ENCODE measurements at places on chromosomes 6 and 20.

DNA sequence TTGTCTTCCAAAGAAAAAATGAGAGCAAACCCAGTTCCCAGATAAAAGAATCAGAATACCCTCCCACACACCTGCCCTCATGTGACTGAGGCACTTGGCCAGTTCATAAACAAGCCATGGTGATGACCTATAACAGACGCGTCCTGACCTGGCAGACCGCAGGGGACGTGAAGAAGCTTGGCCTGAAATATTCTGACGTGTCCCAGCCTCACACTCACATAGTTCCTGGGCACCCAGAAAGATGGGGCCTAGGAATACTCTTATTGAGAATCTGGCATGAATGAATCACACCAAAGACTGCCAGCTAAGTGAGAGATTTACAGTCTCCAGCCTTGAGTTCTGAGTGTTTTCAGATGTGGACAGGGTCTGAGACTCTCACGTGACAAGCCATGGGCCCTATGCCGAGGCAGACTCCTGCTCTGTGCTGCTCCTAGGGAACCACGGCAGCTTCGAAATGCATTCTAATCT is 17.2 kb upstream of the MAP3K4 start:
- no peak for DNase-seq

GRCh38 chr6:148874698-148875293 is 128.0 kb downstream of the UST start:
- no peak for DNase-seq

DNA sequence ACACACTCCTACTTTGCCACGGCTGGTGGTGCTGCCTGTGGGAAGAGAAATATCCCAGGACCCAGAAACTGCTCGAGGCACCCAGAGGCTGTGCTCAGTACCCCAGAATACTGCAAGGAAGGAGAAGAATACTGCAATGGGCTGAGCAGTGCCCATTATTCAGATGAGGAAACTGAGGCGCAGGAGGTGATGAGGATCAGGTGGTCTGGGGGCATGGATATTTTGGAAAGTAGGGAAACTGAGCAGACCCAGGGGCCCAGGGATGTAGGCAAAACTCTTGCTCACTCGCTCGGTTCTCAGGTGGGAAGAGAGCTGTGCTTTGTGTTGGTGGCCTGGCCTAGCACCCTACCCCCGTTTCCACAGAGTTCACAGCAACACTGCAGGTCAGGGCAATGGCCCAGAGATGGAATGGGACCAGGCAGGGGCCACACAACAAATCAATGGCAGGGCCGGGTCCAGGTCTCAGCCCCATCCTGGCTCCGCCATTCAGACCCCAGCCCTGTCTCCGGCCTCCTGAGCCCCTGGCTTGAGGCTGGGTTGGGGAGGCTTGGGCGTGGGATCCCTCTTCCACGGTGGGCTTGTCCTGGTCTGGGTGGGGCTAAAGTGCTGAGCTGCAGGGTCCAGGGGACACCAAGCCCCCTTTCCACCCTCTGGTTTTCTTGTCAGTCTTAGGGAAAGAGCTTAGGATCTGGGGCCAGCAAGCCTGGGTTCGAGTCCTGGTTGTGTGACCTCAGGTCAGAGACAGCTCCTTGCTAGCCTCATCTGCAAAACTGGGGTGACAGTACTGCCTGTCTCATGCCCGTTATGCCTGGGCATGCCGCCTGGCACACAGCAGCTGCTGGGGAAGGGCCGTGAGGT is 33.9 kb downstream of the SUN5 start:
- DNase-seq: peak; percentile 23

GRCh38 chr20:19691125-19691524 is 66.9 kb upstream of the RIN2 start:
- DNase-seq: no peak

- DNase-seq: peak; percentile 95
Measured at GRCh38 chr6:14396826-14397517, 279.4 kb downstream of the CD83 start.

DNA sequence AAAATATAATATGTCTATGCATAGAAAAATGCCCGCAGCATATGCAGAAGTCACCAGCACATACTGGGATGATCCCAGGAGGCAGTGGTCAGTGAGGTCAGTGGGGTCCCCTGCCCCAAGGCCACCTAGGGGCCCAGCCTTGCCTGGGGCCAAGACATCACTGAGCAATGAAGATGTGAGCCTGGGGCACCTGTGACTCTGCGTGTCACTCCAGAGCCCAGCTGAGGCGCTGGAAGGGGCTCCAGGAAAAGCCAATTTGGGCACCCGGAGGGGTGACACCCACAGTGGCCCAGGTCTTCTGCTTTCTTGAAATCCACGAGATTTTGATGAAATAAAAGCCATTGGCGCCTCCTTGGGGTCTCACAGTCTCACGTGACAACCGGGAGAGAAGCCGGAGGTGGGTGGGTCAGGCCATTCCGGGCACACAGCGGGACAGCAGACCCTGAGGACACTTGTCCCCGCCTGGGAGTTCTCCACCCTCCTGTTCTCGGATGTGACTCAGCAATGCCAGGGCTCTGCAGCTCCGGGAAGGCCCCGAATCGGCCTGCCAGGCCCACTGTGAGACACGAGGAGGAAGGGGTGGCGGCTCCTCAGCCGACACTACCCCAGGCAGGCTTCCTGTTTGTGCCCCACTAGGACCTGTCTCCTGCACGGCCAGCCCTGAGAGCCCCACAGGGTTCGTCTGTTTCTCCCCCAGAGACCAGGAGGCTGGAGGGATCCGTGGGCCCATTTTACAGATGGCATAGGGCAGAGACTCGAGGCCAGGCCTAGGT is 24.4 kb upstream of the SLCO4A1 start:
- DNase-seq: no peak

GRCh38 chr6:106281088-106281487 is 44.5 kb downstream of the ATG5 start:
- no peak for DNase-seq

GRCh38 chr20:19758133-19758500 is at the start of gene RIN2:
Gene RIN2, plus strand, starts transcription at chr20:19758258. Its CDS starts 131,344 bp downstream, at chr20:19889602.
- DNase-seq: no peak

DNA sequence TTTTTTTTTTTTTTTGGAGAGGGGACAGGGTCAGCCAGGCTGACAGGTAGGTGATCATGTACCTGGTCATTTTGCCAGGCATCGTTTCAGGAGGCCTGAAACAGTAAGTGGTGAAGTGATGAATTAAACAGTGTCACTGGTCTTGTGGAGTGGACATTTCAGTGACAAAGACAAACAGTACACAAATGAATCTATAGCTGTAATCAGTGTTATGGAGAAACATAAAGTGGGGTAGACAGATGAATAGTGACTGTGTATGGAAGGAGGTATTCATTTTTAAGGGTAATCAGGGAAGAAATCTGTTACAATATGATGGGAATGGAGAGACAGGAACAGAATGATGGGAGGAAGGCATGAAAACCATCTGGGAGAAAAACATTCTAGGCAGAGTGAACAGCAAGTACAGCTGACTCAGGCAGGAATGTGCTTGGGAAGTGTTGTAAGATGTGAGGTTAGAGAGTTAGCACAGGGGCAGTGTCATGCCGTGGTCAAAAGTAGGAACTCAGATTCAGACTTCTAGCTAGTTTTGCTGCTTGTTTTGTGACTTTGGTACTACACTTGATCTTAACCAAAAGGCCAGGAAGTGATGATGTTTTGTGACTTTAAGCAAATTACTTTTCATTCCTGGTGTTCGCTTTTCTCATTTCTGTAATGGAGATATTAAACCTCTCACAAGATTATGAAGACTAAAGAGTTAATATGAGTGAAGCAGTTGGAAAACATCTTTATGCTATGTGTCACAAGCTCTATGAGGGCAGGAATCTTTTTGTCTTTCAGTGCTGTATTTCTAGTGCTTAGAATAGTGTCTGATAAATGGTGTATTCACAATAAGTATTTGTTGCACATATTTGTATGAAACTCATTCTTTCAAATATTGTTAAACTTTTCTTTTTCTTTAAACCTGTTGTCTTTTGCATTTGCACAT is 43.4 kb downstream of the QKI start:
- DNase-seq: no peak

GRCh38 chr6:149942461-149942829 is 631 bp downstream of the ULBP2 start:
- DNase-seq: no peak

DNA sequence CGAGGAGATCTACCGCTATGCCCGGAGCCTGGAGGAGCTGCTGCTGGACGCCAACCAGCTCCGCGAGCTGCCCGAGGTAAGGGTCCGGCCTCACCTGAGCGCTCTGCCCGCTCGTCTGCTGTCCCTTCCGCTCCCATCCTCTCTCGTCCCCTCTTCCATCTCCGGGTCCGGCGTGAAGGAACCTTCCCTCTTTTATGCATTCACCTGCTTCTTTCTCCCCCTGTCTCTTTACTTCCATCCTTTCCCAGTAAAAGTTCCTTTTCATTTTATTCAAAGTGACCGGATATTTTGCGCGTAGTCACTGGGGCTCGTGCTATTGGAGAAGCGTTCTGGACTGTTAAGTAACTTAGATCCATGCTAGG is 516 bp downstream of the LRRC1 start:
- DNase-seq: no peak
